ENCODE measurements at places on chromosomes 5 and 9.

DNA sequence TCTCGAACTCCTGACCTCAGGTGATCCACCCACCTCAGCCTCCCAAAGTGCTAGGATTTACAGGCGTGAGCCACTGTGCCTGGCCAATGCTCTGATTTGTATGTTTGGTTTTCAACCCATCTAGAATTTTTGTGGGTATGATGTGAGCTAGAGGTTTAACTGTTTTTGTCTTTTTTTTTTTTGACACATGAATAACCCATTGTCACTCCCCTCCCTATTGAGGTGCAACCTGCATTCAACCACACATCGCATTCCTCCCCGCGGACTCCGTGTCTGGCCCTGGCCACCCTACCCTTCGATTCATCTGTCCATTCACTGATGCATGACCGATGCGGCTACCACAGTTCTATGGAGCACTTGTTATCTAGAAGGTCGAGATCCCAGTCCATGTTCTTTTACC is 9.5 kb upstream of the FAM163B start:
- no peak for DNase-seq

GRCh38 chr5:67773411-67774266 is 441.9 kb upstream of the PIK3R1 start:
- no peak for DNase-seq

GRCh38 chr9:2889023-2889422 is 45.1 kb upstream of the PUM3 start:
- no peak for DNase-seq

DNA sequence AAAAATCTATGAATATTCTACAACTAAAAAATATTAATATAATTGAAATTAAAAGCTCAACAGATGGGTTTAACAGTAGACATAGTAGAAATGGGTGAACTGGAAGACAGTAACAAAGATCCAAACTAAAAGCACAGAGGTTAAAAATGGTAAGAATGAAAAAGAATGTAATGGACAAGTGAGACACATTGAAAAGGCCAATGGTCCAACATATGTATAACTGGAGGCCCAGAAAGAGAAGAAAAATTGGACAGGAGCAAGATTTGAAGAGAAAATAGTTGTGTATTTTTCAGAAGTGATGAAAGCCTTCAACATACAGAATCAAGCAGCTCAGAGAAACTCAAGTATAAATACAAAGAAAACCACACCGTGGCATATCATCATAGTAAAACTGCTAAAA is 58.6 kb downstream of the PCDHGC5 start:
- no peak for DNase-seq

DNA sequence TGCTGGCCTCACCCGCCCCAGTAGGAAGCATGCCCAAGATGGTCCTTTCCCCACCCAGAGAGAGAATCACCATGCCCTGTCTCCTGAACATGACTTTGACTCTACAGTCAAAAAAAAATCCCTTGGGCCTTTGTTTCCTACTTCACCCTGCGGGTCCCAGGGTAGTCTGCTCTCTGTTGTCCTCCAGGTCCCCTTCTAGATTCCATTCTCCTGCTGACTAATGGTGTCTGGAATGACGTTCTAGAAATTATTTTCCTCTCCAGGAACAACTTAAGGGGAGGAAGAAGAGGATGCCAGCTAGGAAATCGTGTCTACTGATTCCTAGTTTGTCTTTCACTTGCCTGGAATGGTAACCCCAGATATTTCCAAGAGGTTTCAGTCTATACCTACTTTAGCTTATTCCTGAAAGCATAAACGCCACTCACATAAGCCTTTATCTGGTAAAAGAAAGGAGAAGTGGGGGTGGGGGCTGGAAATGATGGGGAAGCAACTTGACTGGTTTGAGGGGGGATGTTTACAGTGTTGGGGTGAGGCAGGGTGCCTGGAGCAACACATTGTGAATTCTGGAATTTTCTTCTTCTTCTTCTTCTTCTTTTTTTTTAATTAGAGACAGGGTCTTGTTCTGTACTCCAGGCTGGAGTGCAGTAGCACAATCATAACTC is 93.9 kb downstream of the SNX18 start:
- no peak for DNase-seq

DNA sequence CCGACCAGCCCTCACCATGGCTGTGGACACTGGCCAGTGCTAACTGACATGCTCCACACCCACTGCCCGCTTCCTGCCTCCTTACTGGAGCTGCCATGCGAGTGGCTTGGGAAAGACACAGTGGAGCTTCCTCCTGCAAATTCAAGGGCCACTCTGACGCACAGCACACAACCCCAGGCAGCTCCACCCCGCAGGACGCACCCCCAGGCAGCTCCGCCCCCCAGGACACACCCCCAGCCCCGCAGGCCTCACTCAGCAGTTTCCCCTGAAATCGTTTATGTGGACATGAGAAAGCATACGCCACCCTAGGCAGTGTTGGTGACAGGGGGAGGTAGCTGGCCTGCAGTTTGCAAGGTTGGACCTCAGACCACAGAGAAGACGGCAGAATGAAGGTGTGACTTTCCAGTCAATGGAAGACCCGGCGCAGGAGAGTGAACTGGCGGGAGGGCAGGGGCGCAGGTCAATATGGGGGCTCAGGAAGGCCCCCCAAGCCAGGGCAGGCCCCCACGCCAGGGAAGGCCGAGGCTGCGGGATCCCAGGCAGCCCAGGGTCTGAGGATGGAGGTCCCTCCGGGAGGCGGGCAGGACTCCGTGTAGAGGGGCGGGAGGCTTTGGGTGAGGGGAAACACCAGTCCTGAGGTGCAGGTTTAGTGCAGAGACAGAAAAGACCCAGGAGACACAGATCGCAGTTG is 21.6 kb downstream of the LPCAT1 start:
- no peak for DNase-seq

- DNase-seq, result no peak
Observed at GRCh38 chr9:121598167-121598964, 53.1 kb upstream of the DAB2IP start.

DNA sequence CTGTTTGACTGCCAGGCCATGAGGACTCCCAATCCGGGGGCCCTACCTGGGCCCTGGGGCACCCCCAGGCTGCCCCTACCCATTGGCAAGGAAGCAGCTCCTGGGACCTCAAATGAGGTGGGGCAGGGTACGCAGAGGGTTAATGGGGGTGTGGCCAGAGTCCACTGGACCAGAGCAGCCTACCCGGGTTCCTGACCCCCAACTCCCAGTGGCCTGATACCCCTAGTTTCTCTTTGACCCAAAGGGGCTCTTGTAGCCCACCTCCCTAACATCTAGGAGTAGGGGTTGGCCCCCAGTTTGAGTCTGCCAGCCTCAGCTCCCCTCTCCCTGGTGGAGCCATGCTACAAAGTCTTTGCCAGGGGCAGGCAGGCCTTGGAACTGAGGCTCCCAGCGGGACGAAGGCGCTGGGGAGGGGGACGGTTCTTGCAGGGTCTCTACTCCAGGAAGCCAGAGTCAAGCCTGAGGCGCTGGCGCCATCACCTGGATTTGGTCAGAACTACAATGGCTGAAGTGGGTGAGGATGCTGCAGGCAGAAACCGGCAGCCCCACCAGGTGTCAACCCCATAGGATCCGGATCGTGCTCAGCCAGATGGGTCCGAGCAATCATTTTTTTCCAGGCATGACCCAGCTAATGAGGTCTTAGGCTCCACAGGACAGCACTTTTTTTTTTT is 8.4 kb upstream of the CERCAM start:
- peak; percentile 19 for DNase-seq

DNA sequence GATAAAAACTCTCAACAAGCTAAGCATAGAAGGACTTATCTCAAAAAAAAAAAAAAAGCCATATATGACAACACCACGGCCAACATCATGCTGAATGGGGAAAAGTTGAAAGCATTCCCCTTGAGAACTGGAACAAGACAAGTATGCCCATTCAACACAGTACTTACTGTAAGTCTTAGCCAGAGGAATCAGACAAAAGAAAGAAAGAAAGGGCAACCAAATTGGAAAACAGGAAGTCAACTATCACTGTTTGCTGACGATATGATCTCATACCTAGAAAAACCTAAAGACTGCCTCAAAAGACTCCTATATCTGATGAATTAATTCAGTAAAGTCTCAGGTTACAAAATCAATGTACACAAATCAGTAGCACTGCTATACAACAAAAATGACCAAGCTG is 24.6 kb upstream of the PTGER4 start:
- no peak for DNase-seq
